ENCODE measurements at places on chromosomes 7 and 10.

- no peak for DNase-seq
Observed at GRCh38 chr7:131095346-131095745, 232.3 kb upstream of the MKLN1 start.

DNA sequence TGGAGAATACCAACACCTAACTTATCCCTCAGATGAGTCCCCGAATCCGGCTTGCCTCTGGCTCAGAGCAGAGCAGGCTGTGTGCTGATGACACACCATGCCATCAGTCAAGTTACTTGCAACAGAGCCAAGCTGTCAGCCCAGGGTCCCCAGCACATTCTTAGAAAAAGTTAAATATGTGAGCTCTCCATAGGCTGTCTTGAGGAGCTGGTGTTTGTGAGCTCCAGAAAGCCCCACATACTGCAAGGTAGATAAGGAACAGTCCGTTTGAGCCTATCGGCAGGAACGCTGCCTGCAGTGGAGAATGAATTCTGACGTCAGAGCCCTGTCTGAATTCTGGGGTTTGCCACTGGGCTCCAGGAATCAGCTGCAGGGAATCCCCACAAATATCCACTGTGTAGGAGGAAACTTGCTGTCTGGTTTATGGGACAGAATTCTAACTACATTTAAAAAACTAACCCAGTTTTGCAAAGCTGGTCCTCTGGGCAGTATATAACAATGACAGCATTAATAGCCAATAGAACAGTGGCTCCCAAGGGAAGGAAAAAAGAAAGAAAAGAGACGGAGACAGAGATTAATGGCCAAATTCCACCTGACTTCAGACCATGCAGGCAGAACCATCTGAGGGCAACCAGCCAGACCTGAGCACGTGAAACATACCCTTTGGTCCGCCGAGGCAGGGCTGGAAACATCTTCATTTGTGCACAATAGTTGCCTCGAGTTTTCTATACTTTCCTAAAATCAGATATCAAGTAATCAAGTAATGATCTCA, 3.6 kb downstream of the SFXN4 start:
- no peak for DNase-seq

DNA sequence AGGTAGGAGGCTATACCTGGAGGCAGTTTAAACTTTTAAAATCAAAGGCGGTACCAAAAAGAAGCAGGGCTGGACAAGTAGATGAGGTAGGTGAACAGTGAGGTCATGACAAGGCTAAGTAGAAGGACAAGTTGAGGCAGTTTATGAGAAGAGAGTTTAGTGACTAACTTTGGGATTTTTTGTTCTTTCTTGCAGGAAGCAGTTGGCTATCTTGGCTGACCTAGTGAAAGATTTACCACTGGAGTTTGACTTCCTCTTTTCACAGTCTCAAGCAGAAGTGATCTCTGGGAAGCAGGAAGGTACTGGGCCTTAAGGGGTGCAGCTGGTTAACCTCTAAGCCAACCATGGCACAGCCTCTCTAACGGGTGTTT, 26.3 kb downstream of the ENTPD7 start:
- DNase-seq = no peak

- DNase-seq = no peak
Observed at GRCh38 chr10:3735175-3735574, 49.8 kb downstream of the KLF6 start.

GRCh38 chr7:102833343-102833742, 79.5 kb upstream of the LRRC17 start:
- no peak for DNase-seq

DNA sequence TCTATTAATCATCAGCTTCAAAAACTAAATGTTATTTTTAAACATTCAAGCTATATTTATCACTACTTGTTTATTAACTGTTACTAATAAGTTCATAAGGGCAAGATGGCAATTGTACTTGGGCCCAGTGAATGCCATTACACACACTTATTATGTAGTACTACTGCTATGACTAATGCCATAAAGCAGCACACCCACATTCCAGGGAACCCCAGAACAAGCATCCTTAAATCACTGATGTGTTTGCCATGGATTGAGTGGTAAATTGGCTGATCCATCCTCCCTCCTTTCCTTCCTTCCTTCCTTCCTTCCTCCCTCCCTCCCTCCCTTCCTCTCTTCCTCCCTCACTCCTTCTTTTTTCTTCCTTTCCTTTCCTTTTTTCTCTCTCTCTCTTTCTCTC, 37.4 kb upstream of the RSU1 start:
- DNase-seq = no peak

GRCh38 chr7:33624215-33624614, 281.1 kb upstream of the BMPER start:
- DNase-seq = no peak

DNA sequence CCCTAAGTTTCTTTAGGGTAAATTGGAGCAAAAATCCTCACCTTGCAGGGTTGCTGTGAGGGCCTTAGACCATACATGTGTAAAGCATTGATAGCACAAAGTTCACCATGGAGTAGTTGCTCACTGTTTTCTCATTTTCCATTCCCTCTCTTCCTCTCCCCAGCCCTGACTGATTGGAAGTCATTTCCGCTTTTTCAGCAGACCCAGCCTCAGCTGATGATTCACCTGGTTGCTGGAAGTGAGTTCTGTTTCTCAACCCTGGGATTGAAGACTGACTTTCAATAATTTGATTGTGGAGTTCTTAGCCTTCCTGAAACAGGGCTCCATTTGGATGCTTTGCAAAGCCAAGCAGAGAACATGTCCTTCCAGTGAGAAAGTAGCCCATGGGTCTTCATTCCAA, 107.0 kb downstream of the PLXNA4 start:
- DNase-seq = no peak

DNA sequence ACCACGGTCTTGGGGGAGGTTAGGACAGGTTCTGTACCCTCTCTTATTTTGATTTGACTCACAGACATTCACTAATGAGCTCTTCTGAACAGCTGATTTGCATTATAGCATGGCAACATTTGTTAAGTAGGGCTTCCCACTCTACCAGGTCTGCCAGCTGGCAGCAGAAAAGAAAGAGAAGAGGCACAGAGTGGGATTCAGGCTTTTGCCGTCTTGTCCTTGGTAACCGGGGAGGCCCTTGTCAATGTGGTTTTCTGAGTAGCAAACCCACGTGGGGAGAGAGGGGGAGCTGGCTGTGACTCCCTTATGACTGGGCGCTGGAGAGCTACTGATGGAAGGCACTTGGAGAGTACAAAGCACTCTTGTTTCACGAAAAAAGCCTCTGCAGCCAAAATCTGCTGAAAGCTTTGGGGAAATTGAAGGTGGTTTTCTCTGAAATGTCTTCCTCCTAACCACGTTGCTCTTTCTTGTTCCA, 355.3 kb upstream of the GALNT17 start:
- DNase-seq = no peak

DNA sequence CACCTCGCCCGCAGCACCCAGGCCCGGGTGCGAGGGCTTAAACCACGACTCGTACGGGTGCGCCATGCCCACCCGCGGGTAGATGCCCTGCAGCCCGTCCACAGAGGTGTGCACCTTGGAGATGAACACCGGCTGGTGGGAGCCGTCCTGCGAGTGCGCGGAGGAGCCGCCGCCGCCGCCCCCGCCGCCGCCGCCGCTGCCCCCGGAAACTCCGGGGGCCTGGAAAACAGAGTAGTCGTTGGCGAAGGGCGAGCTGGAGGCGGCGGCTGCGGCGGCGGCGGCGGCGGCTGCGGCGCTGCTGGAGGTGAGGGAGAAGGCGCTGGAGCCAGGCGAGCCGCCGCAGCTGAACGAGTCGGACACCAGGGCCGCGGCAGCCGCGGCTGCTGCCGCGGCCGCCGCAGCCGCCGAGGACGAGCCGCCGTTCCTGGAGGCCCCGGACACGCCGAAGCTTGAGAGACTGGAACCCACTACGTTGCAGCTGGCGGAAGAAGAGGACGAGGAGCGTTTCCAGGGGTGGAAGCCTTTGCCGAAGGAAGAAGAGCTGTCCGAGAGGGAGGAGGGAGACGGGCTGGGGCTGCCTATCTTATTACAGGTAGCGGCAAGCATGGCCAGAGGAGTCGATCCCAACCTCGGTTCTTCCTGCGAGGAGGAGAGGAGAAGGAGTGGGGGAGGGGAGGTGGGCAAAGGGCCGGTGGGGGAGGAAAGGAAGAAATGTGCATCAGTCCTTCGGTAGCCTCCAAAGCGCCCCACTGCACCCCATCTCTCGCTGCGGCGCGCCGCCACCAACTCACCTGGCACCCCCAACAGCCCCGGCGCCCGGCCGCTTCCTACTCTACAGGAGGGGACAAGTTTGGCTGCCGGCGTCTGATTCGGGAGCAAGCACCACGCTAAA, 1.3 kb downstream of the SP8 start:
- no peak for DNase-seq

DNA sequence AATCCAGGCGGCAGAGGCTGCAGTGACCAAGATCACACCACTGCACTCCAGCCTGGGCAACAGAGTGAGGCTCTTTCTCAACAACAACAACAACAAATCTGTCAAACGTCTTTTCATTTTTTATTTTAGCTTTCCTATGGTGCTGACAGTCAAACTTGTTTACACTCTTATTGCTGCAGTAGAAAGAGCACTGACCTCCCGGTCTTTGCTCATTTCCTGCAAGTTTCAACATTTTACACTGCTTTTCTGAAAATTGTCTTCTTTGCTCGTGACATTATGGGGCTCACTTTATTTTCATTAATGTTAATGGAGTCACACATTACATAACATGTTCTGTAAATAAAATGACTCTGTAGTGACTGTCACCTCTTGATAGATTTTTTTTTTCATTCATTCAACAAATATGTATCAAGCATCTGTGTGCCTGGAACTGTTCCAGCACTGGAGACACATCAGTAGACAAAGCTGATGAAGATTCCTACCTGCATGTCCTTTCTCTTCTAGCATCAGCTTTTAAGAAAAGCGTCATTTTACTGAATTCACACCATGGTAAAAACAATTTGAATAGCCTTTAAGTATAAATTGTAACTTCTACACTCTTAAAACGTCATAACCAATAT, 277.3 kb downstream of the CELF2 start:
- DNase-seq = no peak

DNA sequence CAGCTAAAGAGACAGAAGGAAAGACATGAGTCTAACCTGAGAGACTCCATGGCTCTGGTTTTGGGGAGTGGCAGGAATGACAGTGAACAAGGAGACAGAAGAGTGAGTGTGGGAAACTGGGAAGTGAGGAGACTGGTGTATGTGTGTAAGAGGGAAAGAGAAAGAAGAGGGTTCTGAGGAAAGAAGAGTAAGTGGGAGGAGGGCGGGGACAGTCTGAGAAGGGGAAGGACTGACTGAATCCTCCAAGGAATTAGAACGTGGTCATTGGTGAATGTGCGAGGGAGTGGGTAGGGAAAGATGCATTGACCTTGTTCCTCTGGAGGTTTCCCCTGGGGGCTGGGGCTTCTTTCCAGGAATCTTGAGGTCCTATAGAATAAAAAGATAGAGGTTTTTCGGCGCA, 26.6 kb downstream of the WNT8B start:
- no peak for DNase-seq
